Caco-2 (cell line): ENCODE measurements at places on chromosomes 11 and 22. TPM values are rescaled to one million over a fixed set of nuclear protein-coding genes. Genes with fewer than 3 reads are reported as not detected.
A peak's percentile ranks its signal among the peaks of the same experiment; 100 is the strongest.

GRCh38 chr11:83299681-83300080, 13.5 kb upstream of the CCDC90B start:
- no peak for DNase-seq

DNA sequence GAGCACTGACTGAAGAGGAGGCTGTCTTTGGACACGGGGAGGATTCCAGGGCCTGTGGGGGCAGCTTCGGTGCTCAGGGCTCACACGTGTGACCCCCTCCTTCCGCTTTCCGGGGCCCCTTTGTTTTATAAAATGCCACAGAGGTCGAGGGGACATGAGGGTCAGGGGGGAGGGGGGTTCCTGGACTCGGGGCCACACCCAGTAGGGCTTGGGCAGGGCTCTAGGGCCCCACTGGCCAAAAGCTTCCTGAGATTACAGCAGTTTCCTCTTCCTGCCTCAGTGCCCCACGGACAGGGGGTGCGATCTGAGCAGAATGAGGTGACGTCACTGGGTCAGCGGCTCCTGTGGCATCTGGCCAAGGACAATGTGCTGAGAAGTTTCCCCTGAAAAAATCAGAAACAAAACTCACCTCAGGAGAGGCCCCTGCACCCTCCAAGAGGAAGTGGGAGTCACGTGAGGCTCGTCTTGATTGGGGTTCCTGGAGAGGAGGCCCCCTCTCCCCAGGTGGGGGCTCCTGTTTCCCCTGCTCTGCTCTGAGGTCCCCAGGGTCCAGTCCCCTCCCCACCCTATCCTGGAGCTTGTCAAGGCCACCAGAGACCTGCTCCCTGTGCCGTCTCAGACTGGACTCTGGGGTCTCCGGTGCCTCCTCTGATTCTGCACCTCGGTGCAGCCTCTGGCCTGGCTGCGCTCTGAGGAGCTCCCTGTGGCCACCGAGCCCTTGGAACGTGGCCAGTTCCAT, 6.4 kb upstream of the IFITM3 start:
- DNase-seq: no peak

- no peak for DNase-seq
These were observed 4.7 kb downstream of the C11orf52 start for GRCh38 chr11:111923351-111923788.

GRCh38 chr11:12868315-12869073, 140.6 kb upstream of the RASSF10 start:
- no peak for DNase-seq

- DNase-seq: no peak
These were observed 34.9 kb upstream of the NFRKB start for GRCh38 chr11:129930296-129930695.

- DNase-seq: no peak
These were observed at the start of gene SHISAL1 for GRCh38 chr22:44312766-44313165. TSS of gene SHISAL1 (minus strand) at chr22:44312951. CDS start at chr22:44300945, 12,006 bp downstream.

- no peak for DNase-seq
These were observed 71.3 kb upstream of the GRIA4 start for GRCh38 chr11:105538588-105538987.

DNA sequence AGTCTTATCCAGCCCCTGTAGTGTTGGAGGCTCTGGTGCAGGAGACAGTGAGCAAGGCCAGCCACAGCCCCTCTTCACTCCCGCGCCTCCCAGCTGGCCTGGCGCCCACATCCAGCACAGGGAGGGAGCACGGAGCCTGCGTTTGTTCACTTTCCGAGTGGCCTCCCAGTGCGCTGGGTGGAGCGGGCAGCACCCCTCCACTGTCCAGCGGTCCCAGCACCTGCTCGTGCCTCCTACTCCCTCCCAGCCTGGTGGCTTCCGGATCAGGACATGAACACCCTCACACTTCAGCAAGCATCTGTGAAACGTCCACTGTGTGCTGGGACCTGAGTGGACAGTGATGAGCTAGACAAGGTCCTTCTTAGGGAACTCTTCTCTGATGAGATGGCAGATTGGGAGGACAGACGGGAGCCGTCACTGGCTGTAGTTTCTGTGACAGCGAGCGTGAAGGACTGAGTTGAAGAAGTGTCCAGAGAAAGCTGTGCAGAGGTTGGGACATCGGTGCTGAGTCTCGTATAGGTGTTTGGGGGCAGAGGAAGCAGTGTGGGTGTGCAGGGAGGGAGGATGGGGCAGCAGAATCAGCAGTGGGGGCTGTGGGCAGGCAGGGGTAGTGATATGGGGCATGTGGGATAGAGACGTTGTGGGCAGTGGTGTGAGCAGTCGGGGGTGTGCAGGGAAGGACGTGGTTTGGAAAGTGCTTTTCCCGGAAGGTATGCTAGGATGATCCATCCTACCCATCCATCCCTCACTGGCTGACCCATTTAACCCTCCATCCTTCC, 256.8 kb downstream of the TBC1D22A start:
- no peak for DNase-seq

GRCh38 chr22:27032091-27032761, 374.8 kb downstream of the MIAT start:
- DNase-seq: no peak

DNA sequence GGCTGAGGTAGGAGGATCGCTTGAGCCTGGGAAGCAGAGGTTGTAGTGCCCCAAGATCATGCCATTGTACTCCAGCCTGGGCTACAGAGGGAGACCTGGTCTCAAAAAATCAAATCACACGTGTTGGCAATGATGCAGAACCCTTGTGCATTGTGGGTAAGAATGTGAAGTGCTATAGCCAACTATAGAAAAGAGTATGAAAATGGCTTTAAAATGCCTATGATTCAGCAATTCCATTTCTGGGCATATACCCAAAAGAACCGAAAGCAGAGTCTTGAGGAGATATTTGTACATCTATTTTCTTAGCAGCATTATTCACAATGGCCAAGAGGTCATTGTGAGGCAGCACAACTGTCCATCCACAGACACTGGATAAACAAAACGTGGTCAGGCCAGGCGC, 2.6 kb upstream of the FADS3 start:
- no peak for DNase-seq

- no peak for DNase-seq
These were observed 1.3 kb upstream of the RAG1 start for GRCh38 chr11:36566407-36567053.

DNA sequence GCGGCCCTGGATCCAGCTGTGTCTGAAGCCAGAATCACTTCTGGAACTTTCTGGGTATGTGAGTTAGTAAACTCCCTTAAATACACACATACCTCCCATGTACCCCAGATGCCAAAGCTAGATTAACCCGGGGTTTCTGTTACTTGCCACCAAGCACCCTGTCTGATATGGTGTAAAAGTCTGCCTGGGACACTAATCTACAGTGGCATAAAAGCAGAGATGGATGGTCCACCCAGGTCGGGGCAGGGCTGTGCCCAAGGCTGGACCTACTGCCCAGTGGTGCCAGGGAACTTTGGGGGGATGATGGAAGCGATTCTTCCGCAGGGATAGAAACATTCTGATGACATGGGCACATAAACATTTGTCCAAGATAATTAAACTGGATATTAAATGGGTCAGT, 12.7 kb downstream of the MRGPRF start:
- peak; percentile 21 for DNase-seq

GRCh38 chr11:16603890-16604793, 134.3 kb upstream of the C11orf58 start:
- peak; percentile 44 for DNase-seq

GRCh38 chr11:75757651-75758050, 10.9 kb upstream of the DGAT2 start:
- DNase-seq: peak; percentile 20

DNA sequence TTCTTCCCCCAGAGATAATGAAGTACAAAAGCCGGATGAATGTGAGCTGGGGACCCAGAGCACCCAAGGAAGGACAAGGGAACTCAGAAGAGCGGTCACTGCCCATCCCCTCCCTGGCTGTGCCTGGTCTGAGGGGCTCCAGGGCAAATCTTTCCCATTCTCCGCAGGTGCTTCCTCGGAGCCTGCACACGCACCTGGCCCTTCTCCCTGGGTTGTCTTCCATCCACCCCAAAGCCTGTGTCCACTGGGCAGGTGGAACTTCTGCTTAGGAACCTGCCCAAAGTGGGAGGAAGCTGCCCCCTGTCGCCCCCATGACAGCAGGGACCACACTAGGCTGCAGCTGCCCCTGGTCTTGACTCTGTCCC, 121.0 kb upstream of the FGF3 start:
- no peak for DNase-seq

GRCh38 chr11:77024745-77025144, 9.5 kb upstream of the B3GNT6 start:
- no peak for DNase-seq

DNA sequence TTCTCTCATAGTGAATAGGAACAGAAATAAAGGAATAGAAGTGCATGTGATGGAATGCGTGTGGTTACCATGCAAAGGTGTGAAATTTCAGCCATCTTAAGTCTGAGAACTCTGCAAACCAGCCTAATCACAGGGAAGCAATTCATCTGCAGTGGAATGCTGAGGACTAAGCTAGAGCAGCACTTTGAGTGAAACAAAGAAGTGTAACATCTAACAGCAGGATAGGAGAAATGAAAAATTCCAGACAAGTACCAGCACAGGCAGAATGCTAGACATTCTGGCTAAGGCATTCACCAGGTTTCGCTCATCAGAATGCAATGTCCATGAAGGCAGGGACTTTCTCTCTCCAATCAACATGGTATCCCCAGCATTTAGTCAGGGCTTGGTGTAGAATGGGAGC, 41.2 kb upstream of the SLC36A4 start:
- no peak for DNase-seq

GRCh38 chr11:304061-304506, 3.5 kb upstream of the IFITM2 start:
- no peak for DNase-seq

- no peak for DNase-seq
These were observed 3.8 kb upstream of the QSER1 start for GRCh38 chr11:32888805-32889204.

DNA sequence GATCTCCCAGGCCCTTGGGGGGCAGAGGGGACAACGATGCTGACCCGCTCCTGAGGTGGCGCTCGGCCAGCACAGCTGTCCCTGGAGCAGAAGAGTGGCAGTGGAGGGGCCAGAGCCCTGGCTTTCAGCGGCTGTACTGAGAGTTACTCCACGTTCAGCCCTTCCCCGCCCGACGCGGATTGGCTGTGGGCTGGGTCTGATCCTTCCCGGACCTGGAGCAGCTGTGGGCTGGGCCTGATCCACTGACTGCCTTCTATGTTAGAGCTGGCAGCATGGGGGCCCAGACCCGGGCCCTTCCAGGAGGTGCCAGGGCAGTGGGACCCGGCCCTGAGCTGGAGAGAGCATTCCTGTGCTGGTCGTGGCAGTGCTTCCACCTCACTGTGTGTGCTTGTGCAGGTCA, 27.8 kb downstream of the YWHAH start:
- no peak for DNase-seq

GRCh38 chr22:44550711-44551491, 52.9 kb upstream of the RTL6 start:
- DNase-seq: no peak

DNA sequence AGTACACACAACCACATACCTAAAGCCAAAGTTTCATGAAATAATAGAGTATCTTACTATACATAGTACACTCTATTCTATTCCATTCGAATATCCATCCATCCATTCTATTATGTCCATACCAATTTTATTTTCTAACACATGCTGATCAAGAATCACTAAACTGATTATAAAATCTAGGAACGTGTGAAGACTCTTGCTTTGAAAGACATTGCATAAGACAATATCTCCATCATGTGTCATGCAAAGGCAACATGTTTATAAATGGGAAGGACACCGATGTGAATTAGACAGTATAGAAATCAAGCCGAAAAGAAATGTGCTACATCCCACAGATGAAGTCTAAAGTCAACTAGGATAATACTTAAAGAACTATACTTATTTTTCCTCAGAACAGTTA, 1561.5 kb upstream of the TENM4 start:
- DNase-seq: no peak

GRCh38 chr11:107770551-107770951, 58.7 kb upstream of the SLN start:
- DNase-seq: no peak

DNA sequence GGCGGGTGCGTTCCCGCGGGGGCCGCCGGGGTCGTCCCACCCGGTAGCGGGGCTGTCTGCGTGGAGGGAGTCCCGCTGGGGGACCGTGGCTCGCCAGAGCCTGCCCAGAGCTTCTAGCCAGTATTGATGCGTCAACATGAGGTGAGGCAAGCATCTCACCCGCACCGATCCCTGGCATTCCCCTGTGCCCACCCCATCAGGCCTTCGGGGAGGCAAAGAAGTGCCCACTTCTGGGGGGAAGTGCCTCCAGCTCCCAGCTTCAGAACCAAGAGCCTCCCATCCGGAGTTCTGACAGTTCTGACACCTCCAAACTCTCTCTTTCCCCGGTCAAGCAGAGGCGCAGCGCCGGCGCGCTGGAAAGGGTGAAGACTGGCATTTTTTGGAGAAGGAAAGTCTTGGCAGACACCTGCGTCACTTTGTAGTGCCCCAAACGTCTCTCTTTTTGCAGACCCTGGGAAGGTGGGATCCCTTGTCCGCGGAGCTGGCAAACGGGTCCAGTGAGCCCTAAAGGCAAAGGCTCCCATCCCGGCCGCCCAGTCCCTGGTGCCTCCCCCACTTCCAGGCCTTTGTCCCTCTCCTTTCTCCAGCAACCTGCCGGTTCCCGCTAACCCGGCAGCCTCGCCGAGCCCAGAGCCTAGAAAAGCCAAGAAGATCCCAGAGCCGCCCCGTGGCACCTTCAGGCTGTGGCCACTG, 3.2 kb upstream of the PAX6 start:
- DNase-seq: no peak

GRCh38 chr11:12092714-12093113, 17.7 kb upstream of the MICAL2 start:
- DNase-seq: no peak

DNA sequence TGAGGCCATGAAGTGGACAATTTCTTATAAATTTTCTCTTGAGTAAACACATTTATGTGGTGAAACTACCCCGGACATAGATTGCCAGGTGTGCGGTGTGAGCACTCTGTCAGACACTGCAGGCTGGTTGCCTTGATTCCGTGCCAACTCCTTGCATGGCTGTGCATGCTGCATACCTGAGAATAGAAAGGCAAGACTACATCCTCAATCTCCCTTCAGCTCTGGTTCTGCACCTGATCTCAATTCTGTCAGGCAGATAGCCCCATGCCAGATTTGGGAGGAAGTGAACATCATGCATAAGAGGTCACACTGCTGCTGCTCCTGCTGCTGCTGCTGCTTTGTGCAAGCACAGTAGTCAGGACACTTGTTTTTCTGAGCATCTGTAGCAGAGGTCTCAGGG, 42.5 kb upstream of the DEUP1 start:
- DNase-seq: no peak

TRAPPC4 gene
- total RNA-seq: 118 and 126 TPM in 2 replicates

BEST1 gene
- 4.7 and 6.7 TPM in 2 replicates for total RNA-seq

SPDYC gene
- total RNA-seq: not detected in 2 replicates

DGAT2 gene
- 73.6 and 75.8 TPM in 2 replicates for total RNA-seq

SULT4A1 gene
- total RNA-seq: not detected in 2 replicates

GSTT2B gene
- total RNA-seq: 9.0 and 9.6 TPM in 2 replicates

CHRNA10 gene
- total RNA-seq: 3.6 and 3.9 TPM in 2 replicates

SLC5A12 gene
- 0.44 and 0.82 TPM in 2 replicates for total RNA-seq

OR52I1 gene
- total RNA-seq: not detected in 2 replicates
